ENCODE measurements at places on chromosomes 6 and 20. TPM values are rescaled to one million over a fixed set of nuclear protein-coding genes. Genes with fewer than 3 reads are reported as not detected.

EMILIN3 gene
- total RNA-seq: 5.6 TPM

DNA sequence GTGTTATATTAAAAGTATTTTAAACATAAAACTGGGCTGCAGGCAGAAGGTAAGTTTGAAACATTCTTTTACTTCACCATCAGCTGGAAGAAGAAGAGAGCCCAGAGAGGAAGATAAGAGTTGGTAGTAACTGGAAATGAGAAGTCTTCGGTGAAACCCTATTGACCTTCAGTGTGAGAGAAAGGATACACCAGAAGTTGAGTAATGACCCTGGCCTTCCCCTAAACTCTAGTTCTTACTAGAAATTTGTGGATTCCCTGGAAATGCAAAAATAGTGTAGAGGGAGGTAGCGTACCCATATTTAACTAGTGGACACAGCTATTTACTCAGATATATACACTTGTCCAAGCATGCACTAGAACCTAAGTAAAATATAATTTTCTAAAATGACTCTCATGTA lies 8.0 kb upstream of the EPM2A start:
- no peak for DNase-seq

DNA sequence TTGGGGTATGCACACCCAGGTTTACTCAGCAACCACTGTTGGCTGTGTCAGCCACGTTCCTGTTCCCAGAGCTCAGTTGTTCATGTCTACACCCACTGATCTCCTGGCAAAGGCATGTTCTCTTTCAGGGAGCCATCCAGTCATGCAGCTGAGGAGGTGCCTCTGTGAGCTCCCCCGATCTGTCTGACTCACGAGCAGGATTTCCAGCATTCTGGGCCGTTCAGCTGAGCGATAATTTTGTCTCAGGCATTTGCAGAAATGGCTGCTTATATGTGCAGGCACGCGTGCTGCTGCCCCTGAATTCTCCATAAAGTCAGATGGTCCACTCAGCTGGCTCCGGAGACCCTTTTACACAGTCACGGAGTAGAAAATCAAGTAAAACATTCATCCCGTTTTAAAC lies 78.4 kb upstream of the IYD start:
- DNase-seq: no peak

- no peak for DNase-seq
Observed at GRCh38 chr6:29146179-29146578, 24.5 kb upstream of the OR2J2 start.

- no peak for DNase-seq
Observed at GRCh38 chr6:147825848-147826247, 317.4 kb downstream of the SAMD5 start.

- DNase-seq: no peak
Observed at GRCh38 chr6:39881851-39882530, 52.3 kb downstream of the MOCS1 start.

DNA sequence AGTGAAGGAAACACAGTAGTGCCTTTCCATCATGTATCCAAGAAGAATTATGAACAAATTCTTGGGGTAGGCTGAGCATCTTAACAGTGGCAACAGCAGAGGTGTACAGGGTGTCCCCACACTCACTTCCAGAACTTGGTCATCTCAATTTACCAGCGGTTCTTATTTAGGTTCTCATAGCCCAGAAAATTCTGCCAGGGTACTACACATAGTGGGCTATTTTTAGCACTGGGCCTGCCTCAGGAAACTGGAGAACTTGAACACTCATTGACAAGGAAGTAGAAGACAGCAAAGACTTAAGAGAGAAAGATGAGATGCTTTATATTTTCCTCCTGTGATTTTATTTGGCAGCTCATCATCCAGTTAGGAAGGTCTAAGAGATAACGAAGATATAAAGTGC lies 71.8 kb upstream of the PHIP start:
- no peak for DNase-seq

FOXF2 gene
- 0.16 TPM for total RNA-seq

- no peak for DNase-seq
Observed at GRCh38 chr6:34447386-34447785, 18.5 kb upstream of the PACSIN1 start.

DNA sequence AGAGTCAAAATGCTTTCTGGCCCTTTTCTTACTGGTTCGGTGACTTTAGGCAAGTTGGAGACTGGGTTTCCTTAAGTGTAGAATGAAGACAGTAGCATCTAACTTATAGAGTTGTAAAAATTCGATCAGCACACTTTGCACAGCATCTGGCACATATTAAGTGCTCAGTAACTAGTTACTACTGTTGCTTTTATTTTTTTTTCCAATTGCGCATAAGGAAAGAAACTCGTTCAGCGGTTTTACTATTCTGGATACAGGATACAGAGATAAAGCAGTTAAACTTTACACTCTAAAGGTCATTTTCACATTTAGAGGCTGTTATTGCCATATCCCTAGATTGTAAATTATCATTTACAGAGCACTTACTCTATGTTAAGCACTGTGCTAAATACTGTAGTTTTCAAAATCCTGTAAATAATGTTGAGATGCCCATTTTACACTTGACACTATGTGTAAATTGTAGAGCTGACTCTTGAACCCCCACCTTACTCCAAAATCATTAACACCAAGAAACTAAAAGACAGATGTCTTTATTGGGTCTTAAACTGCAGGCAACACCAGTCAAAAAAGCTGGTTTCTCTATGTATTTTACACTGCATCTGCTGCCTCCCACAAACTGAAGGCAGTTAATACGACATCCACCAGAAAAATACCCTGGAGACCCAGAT lies 886 bp downstream of the ROMO1 start:
- no peak for DNase-seq

DNA sequence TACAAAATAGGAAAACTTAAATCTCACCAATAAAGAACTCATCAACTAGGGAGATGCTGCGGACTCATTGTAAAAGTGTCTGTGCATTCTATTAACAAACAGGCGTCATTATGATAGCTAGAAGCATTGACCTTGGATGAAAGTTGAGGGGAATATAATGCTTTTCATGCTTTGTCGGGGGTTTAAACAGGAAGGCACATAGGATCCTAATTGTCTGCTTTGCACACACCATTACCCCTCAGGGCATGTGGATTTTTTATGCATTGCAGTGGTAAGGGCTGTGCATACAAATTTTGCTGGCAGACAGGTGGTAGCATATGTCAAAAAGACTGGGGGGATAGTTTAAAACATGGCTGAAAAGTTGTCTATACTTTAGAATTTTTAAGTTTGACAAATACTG lies 447.9 kb upstream of the PLCB4 start:
- no peak for DNase-seq

NHLRC1 gene
- total RNA-seq: 1.2 TPM

TBXT gene
- not detected for total RNA-seq

GRCh38 chr20:58362970-58363369 lies 26.1 kb upstream of the VAPB start:
- DNase-seq: no peak

- no peak for DNase-seq
Observed at GRCh38 chr20:9427430-9428291, 86.7 kb upstream of the LAMP5 start.

DNA sequence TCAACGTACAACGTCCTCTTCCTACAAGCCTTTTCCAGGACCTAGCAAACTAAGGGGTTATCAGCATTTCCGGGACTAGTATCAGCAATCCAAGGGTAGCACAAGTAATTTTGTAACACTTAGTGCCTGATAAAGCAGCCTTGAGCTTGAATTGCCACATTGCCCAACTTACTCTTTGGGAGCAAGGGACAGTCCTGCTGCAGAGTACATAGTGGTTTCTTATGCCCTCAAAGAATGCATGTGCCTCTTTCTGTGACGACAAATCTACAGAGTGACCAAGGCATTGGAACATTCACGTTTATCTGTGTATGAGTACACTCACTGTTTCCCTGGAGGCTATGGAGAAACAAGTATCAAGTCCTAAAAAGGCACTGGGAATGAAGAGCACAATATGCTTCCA lies 3.2 kb upstream of the ID4 start:
- no peak for DNase-seq

CD93 gene
- 37.0 TPM for total RNA-seq

KIF6 gene
- total RNA-seq: 0.27 TPM

MEI4 gene
- 0.73 TPM for total RNA-seq

SDHAF4 gene
- 17.8 TPM for total RNA-seq

DNA sequence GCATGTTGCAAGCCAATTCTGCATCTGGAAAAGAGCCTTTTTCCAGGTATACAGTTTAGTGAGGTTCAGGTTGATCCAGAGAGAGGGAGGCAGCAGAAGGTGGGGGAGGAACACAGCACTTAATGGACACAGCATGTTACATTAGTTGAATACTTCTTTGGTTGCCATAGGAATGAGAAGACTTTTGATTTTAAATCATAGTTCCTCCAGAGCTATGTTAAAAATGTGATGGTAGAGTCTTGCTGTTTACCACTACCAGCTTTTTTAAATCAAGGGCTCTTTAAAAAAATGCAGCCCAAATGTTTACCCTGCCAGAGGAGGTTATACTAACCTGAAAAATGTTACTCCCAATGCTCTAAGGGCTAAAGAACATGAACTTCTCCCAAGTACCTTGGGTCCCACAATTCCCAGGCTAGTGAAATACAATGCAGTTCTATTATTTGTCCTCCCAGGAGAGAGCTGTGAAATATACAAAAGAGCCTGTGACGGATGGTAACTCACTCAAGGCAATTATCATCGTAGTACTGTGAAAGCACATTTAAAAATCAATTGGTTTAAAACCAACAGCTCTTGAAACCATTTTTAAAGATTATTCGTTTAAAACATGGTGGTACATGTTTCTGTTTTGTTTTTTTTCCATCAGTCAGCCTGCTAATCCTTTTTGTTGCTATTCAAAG lies 6.9 kb upstream of the PHACTR1 start:
- no peak for DNase-seq

DNA sequence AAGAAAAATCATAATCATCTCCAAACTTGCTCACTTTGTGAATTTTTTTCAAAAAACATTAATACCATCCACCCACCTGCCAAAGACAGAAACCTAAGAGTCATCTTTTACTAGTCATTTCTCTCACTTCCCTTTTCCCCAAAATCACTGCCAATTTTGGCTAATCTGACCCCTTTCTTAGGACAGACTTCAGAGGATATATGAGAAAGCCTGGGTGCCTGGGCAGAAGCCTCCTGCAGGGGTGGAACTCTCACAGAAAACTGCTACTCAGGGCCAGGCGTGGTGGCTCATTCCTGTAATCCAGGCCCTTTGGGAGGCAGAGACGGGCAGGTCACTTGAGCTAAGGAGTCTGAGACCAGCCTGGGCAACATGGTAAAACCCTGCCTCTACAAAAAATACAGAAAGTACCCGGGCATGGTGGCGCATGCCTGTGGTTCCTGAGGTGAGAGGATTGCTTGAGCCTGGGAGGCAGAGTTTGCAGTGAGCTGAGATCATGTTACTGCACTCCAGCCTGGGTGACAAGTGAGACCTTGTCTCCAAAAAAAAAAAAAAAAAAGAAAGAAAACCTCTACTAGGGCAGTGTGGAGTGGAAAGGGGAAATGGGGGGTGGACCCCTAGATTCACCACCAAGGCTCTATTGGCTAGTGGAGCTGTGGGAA lies 3.8 kb downstream of the DEK start:
- DNase-seq: no peak

DNA sequence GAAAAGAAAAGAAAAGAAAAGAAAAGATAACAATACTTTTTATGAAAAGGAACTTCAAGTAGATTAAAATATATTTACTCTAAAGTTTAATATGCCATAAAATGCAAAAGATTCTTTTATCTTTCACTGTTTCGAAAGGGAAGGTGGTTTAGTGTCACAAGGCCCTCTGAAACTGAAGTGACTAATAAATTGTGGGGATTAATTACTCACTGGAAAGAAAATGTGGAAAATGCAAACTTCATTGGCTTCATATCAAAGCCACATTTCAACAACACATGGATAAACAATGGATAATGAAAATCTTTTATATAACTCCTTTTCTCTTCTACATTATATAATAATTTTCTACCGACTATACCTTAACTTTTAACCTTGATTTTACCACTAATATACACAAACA lies 320.5 kb upstream of the RSPO3 start:
- no peak for DNase-seq
